Stimulated activated CD8-positive, alpha-beta memory T cell treated with anti-CD3 and anti-CD28 coated beads, Interleukin-15, amount 100 ng/mL, for 24 hours (primary cell): ENCODE measurements at places on chromosomes 2 and 18.
A peak's percentile ranks its signal among the peaks of the same experiment; 100 is the strongest.

DNA sequence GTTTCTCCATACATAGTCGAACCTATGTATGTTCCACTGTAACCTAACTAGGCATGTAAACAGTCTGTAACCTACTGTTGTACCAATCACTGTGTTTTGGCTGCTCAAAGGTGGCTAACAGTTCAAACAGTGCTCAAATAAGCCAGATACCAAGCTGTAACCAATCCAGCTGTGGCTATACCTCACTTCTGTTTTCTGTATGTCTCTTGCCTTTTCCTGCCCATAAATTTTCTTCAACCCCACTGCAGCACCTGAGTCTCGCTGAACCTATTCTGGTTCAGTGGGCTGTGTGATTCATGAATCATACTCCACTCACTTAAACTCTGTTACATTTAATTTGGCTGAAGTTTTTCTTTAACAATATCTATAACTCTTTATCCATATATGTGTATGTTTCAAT is 340.7 kb downstream of the LPIN1 start:
- no peak for DNase-seq

- no peak for DNase-seq
Measured at GRCh38 chr2:110977403-110977802, 143.3 kb upstream of the BCL2L11 start.

- no peak for DNase-seq
Measured at GRCh38 chr2:189441709-189442074, 418 bp downstream of the WDR75 start.

DNA sequence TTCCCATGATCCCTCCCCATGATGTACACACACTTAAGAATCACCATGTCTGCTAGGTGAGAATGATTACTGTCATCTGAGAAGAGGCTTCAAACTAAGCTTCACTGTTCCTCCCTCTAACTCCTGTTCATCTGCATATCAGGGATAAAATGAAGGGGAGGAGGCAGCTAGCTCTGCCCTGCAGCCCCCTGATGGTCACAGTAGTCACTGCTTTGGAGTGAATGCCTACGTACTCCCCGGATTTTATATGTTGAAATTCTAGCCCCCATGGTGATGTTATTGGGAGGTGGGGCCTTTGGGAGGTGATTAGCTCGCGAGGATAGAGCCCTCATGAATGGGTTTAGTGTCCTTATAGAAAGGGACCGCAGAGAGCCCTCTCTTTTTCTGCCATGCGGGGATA is 156.4 kb downstream of the NCKAP5 start:
- no peak for DNase-seq

- DNase-seq: no peak
Measured at GRCh38 chr18:76489081-76489480, 6.0 kb downstream of the ZNF516 start.

DNA sequence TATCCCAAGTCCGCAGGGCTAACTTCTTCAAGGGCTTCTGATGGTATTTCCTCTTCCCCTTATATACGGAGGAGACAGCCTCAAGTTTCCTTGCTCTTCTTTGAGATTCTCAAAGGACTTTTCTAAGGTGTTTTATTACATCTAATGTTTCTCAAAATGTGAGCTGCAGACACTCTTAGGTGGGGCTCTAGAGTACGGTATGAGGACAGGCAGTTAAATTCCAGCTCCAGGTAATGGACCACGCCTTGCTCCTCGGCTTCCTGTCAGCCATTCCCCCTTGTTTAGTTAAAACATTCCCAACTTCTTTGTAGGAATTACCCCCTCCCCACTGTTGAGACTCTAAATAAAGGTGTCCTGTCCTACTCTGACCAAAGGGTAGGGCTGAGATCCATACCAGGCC is 131.9 kb downstream of the IRS1 start:
- no peak for DNase-seq

GRCh38 chr18:45084206-45084605 is 403.5 kb downstream of the SETBP1 start:
- DNase-seq: no peak

DNA sequence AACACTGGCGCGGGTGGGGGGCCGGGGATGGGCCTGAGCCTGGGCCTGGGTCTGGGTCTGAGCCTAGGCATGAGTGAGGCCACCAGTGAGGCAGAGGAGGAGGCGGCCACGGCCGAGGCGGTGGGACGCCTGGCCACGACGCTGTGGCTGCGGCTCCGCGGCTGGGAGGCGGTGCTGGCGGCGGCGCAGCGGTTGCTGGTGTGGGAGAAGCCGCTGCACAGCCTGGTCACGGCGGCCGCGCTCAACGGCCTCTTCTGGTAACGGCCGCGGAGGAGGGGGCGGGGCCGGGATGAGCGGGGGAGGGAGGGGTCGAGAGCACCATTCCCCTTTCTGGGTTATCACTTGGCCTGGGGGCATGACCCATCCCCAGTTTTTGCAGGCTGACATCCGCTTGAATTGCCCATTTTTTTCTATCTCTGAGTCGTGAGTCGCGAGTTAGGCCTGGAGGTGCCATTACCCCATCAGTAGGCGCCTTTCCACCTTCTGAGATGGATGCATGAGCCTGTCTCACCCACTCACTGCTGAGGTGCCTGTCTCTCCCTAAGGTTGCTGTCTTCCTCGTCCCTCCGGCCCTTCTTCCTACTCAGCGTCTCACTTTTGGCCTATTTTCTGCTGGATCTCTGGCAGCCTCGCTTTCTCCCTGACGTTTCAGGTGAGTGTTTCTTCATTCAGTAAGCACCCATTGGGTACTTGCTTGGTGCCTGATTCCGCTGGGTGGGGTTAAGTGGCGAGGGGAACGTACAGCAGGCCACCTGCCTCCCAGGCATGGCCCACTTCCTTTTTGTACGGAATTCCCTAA is 501 bp downstream of the RETREG2 start:
- DNase-seq: no peak

- DNase-seq: no peak
Measured at GRCh38 chr2:9163306-9164111, 43.1 kb upstream of the ASAP2 start.

- no peak for DNase-seq
Measured at GRCh38 chr18:50973367-50974126, 5.7 kb downstream of the ELAC1 start.

GRCh38 chr18:23690505-23691068 is 1.3 kb downstream of the LAMA3 start:
- no peak for DNase-seq

DNA sequence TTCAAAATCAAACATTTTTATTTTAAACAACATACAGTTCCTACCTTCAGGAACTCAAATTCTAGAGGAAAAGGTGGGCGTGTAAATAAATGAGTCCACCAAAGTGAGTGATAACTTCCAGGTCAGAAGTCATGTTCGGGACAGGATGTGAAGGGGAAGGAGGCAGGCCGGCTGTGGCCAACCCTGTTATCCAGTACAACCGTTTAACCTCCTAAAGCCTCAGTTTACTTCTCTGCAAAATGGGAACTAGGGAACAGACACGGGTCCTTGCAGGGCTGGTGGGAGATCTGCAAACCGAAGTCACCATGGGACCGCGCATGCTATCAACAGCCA is 373 bp downstream of the EIPR1 start:
- DNase-seq: no peak

DNA sequence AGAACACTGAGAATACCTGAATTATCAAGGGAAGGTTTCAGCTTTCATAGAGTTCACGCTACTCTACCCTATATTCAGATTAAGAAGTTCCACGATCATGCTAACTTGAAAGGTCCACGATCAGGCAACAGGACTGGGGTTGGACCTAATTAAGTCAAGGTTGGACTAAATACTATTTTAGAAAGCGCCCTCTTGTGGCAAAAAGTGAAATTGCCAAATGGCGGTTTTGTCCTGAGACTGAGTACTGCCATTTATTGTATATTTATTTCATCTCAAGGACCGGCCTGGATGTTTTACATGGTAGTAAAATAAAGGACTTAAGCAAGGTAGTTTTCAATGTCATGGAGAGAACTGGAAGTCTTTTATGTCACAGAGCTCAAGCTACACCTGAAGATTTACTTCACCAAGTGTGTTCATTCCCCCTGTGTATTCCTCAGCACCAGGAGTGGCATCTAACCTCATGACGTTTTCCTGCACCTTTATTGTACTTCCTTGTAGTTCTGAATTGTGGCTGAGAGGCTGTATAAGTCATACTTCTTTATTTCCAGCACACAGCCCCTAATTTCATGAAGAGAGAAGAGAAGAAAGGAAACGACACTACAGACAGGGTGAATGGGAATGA is 56.8 kb downstream of the SRD5A2 start:
- peak; percentile 18 for DNase-seq

GRCh38 chr2:111519071-111519470 is 364.9 kb downstream of the ANAPC1 start:
- DNase-seq: no peak

DNA sequence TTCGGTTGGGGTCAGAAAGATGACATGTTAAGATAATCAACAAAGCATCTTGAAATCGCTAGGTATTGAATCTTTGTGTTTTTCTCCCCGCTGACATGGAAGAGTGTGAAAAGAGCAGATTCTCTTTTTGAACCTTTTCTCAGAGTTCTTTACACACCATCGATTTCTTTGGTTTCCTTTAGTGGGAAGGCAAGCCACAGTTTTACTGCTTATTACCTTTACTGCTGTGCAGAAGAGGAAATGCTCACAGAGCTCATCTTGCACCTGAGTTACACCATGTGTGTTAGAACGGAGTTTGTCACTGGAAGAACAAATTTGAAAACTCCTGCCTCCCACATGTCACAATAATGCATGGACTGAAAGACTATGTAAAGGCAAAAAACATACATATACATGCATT is 45.3 kb upstream of the PDK1 start:
- no peak for DNase-seq

GRCh38 chr18:6712401-6712800 is 17.1 kb upstream of the ARHGAP28 start:
- no peak for DNase-seq

DNA sequence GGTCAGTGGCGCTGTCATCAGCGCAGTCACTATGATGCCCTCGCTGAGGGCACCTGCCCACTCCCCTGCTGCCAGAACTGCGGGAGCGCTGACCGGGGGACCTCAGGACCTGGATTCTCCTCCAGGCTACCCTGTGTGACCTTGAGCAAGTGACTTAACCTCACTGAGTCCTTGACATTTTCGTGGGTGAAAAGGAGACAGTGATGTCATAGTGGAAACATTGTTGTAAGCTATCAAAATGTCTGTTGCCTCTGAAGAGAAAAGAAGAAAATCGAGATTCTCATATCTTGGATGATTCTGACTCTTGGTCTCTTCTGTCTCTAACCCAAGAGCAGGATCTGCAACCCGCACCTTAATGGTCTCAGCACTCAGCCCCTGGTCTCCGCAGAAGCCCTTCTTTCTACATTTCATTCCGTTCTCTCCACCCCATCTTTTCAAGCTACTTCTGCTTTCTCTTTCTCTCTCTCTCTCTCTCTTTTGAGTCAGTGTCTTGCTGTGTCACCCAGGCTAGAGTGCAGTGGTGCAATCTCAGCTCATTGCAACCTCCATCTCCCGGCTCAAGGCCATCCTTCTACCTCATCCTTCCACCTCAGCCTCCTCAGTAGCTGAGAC is 978 bp upstream of the TUBA4A start:
- no peak for DNase-seq

GRCh38 chr18:49597157-49597931 is 35.5 kb downstream of the LIPG start:
- DNase-seq: no peak

GRCh38 chr2:20446255-20446916 is 488 bp upstream of the RHOB start:
- DNase-seq: no peak

GRCh38 chr18:8140841-8141501 is 468.3 kb upstream of the RAB12 start:
- no peak for DNase-seq

- DNase-seq: no peak
Measured at GRCh38 chr2:144583741-144584453, 64.0 kb upstream of the ZEB2 start.

GRCh38 chr2:126811101-126811500 is 87.6 kb upstream of the TEX51 start:
- no peak for DNase-seq

GRCh38 chr2:203574824-203575223 is 39.7 kb upstream of the RAPH1 start:
- DNase-seq: no peak

DNA sequence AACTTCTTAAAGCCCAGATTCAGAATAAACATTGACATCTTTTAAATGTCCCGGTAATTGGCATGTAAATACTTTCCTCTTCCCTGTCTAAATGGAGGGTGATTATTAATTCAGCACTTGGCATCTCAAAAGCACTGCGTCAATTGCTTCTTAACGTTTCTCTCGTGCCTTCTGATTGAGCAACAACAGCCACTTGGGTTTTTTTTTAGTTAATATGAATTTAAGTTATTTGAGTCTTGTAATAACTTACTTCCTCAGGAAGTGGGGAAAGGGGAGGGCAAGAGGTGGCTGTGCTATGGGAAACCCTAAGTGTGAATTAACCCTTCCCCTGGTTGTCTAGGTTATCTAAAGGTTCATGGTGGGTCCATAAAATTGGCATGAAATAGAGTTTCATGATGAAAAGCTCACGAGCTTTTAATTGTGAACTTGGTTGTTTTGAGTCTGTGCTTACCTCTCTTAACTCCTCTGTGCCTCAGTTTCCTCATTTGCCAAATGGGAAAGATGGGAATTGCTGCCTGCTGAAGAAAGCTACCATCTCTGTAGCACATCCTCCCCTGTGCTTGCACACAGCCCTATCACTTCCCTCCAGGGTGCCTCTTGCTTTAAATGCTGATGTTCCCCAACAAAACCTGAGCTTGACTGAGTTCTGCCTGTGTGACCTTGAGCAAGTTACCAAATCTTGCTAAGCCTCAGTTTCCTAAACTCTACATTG is 126.3 kb upstream of the BCL2L11 start:
- DNase-seq: no peak

DNA sequence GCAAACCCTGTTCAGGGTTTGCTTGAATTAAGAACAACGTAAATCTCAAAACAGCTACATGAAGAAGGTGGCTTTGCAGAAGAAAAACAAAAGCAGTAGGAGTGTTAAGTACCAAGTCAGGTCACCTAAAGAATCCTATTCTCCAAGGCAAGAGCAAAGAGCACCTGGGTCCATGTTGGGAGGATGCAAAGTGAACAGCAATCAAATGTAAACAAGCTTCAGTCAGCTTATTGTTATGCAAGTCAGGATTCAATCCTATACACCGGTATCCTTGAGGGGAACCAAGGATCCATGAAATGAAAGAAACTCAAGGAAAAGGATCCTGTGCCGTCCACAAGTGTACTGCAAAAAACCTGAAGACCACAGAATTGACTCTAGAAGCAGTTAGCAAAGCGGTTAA is 261.0 kb upstream of the DDX18 start:
- no peak for DNase-seq

- no peak for DNase-seq
Measured at GRCh38 chr2:146584316-146584715, 1260.5 kb upstream of the ACVR2A start.
